ENCODE measurements at places on chromosomes 2 and 18.

- no peak for DNase-seq
These were observed 32.8 kb downstream of the LPIN2 start for GRCh38 chr18:2979871-2980790.

GRCh38 chr2:9939587-9940485 is 11.7 kb upstream of the GRHL1 start:
- no peak for DNase-seq

DNA sequence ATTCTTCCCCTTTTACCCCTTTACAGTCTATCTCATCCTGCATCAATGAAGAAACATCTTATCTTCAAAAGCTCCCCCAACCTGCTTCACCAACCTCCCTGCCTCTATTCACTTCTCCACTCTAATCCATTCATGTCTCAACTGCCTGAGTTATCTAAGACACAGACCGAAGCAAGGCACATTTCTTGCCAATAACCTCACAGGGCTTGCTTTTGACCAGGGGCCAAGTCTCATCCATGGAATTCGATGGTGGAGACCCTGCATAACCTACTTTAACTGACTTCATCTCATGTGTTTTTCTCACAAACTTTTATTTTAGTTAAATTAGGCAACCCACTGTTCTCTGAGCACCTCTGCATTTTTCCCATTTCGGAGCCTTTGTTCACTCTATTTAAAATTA is 69.7 kb downstream of the MYCN start:
- DNase-seq = no peak

GRCh38 chr18:13564579-13564978 is 161.8 kb downstream of the FAM210A start:
- no peak for DNase-seq

DNA sequence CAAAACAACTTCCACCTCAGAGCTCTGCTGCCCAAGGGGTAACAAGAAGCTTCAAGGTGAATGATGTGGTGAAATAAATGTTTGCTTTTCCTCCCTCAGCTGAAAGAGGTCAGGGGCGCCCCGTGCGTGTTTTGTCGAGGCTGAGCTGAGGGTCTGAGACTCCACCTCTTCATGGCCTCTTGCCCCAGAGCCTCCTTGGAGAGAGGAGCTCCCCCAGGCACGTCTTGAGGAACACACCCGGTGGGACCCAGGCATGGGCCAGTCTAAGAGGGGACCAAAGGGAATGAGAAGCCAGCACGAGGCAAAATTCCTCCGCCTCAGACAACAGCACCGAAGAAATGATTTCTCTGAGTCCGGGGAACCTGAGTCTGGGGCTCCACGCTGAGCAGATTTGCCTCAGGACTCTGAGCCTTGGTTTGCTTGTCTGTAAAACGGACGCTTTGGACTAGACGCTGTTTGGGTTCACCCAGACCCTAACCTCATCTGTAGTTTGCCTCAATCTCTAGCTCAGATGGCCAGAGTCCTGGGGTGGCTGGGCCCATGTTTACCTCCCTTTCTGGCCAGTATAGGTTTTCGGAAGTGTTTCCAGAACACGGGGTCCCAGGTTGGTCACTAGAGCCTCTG is 56.4 kb upstream of the ODC1 start:
- DNase-seq = no peak

DNA sequence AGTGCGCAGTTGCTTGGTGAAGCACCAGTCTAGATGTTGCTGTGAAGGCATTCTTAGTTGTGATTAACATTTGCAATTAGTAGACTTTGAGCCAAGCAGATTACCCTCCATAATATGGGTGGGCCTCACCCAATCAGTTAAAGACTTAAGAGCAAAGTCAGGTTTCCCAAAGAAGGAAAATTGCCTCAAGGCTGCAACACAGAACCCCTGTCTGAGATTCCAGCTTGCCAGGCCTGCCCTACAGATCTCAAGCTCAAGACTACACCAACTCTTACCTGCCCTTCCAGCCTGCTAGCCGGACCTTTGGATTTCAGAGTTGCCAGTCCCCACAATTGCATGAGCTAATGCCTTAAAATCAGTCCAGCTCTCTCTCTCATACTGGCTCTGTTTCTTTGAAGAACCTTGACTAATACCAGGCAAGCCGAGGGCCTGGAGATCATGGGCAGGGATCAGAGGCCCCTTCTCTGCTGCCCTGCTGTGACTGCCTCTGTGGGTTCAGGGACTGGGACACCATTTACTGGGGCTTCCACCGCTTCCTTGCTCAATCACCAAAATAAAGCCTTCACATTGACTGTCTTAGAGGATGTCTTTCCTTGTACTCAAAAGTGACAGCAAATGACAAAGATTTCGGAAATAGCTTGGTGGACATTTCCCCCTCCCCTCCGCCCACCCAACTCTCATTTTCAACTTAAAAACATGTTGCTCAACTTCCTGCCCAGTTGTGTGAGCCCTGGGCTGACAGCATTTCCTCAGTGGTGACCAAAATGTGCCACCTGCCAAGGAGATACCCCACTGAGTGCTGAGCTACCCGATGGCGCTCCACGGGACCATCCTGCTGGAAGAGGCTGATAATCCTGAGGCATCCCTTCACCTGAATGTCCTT is 86.7 kb downstream of the GALNT14 start:
- no peak for DNase-seq

DNA sequence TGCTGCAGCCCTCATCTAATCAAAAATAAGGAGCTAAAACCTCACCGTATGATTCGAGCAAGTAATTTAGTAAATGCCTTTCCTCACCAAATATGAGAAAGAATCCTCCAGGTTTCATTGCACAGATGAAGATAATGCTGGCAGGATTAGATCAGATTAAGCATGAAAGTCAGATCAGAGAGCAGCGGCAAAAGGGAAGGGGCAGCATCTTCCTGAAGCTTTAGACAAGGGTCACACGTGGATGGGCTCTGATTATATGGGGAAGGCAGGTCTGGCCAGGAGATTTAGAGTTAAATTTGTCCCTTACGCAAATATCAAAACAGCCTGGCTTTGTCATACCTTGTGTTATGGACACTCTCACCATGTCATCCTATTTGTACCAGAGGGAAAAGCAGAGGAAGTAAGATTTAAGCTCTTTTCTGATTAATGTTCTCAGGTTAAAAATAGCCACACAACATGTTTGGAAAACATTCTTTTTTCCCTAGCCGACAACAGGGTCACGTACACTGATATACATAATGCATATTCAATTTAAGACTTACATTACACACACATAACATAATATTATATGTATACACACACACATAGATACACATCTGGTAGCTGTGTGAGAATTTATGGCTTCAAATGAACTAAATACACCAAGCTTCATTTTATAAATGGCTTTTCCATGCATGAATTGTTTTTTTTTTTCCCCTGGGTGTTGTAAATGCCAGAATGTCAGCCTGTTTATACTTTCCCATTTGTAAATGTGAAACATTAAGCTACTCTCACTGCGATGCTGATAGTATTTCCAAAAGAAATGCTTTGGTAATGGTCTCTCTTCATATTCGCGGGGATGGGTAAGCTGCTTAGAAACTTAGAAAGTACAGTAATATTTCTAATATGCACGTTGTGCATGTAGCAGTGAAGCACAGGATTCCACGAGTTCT is 196.3 kb upstream of the SIX3 start:
- no peak for DNase-seq

- DNase-seq = no peak
These were observed 380.0 kb downstream of the METTL4 start for GRCh38 chr18:2191180-2191790.

- no peak for DNase-seq
These were observed 124.9 kb downstream of the RDH14 start for GRCh38 chr2:18435426-18436037.

DNA sequence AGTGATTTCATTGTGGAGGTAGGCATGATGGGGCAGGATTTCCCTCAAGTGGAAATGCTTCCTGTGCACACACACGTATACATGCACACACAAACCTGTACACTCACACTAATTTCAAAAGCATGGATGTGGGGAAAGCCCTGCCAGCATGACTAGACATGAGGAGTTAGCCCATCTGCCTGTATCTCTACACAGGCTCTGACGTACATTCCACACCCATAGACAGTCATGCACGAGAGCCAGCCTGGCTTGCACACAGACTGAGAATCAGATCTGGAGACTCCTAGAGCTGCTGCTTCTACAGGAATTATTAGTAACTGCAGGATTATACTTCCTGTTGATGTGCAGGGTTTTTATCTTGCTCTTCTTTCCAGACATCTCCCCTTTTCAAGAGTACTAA is 27.3 kb upstream of the NFU1 start:
- no peak for DNase-seq

- no peak for DNase-seq
These were observed 3.3 kb upstream of the ALLC start for GRCh38 chr2:3654531-3655225.

All from T1000 (cell line).